Right renal cortex interstitium (tissue), 3 donors: ENCODE measurements at places on chromosomes 2 and 18. TPM values are rescaled to one million over a fixed set of nuclear protein-coding genes. Genes with fewer than 3 reads are reported as not detected.

The ALK gene
- polyA plus RNA-seq, result 0.31 TPM

The FSIP2 gene
- polyA plus RNA-seq, result 3.8 TPM

DNA sequence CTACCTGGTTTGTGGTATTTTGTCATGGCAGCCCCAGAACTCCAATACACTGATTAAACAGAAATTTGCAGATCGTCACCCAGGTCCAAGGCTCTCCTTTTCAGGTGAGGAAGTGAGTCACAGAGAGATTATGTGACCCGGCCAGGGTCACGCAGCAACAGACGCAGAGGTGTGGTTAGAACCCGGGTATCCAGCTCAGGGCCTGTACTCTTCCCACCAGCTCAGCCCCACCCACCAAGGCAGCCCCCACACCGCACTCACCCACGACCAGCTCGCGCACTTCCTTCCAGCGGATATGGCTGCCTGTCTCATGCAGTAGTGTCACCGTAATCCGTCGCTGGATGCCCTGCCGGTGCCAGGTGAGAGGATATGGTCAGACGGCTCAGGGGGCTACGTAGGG is 48.1 kb downstream of the AQP12A start:
- no peak for DNase-seq

- DNase-seq, result no peak
These were observed 40.0 kb upstream of the ITGA6 start for GRCh38 chr2:172387361-172387760.

GRCh38 chr2:137255990-137256389 is 490.6 kb downstream of the THSD7B start:
- no peak for DNase-seq

DNA sequence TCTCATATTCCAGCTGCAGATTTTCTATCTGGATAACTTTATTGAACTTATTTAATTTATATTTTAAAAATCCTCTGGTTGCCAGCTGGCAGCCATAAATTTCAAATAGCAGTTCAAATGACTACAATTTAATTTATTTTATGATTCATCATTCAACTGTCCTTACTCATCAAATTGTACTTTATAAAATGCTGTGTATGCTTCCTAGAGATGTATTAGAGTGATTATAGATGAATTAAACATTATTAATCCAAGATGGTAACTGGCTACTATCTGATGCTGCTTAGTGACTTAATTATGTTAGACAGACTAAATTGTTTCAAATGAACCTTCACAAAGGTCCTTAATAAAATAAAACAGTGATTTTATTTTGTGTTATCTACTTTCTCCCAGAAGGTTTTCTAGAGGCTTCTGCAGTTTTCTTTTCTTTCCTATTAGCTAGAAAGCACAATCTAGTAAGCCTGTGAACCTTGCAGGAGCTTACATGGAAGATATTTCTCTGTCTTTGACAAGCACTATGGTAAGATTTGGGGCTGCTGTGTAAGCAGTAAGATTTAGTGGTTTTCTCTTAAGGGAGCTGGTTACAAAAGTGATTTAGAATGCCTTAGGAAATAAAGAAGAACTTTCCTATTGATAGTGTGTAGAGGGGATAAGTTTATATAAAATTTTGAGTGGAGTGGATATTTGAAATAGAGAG is 322.3 kb downstream of the FSIP2 start:
- DNase-seq, result no peak

DNA sequence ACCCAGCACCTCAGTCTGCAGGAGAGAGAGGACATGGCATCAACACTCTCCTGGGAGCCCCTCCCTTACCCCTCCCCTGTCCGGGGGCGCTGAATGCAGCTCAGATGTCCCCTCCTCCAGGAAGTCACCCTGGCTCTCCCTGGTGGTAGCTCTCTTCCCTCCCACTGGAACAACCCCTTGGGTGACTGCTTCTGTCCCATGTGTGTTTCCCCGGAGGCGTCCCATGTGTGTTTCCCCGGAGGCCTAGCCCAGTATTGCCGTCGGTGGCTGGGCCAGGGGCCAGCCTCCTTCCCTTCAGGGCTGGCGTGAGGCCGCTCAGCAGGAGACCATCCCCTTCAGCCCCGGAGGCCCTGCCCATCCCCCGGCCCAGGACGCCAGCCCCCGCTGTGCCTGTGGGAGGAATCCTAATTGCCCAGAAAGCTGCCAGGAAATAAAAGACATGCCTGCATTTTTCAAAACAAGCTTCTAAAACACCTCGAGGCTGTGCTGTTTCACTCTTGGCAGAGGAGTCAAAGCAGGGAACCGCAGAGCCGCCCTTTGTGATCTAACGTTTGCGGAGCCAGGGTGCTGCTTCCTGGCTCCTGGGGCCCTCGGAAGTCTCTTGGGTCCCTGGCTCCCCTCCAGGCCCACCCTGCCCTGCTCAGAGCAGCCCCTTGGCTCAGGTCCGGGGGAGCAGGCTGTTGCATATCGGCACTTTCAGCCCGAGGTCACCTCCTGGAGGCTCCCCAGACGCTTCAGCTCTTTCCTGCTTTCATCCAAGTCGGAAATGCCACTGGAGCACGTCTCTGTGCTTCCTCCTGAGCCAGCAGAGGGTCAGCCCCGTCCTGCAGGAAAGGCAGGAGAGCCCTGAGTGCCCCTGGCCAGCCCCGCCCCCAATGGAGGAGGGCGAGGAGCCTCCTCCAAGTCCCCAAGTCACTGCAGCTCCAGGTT is 11.4 kb downstream of the SNED1 start:
- no peak for DNase-seq

DNA sequence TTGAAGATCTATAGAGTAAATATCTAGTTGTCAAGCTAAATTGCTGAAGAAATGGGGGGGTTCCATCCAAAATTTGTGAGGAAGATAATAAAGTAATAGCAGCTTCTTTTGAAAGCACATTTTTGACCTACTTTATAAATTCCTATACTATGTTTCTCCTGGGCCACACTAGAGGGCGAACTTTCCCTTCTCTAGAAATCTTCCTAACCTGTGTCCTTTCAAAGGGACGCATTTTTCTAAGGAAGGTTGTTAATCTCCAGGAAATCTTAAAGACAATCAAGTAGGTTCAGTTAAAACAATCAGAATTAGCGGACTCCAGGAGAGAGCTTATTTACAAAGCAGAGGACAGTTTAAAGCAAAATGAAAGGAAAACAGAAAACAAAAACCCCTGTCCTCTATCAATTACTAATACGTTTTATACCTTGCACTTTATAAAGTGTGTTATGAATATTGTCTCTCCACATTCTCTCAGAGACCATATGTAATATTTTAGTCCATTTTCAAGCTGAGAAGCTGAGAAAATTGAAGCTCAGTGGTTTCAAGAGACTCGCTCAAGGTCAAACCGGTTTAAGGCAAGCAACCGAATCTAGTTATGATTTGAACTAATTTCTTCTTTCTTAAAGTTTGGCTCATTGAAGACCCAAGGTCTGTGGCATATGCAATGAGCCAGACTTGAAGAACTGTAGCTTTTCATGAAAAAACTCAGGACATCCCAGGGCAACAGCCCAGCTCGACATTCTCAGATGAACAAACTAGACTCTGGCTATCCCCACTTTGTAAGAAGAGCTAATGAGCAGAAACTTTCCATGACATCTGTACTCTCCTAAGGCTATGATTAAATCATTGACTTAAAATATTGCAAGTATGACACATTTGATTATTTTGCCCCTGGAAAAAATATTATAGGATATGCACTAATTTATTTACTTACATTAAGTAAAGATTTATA is 273.6 kb downstream of the PAX3 start:
- DNase-seq, result no peak

GRCh38 chr2:149064856-149065630 is 26.5 kb downstream of the LYPD6B start:
- no peak for DNase-seq

The REG3G gene
- polyA plus RNA-seq, result not detected

The RGPD4 gene
- not detected for polyA plus RNA-seq

DNA sequence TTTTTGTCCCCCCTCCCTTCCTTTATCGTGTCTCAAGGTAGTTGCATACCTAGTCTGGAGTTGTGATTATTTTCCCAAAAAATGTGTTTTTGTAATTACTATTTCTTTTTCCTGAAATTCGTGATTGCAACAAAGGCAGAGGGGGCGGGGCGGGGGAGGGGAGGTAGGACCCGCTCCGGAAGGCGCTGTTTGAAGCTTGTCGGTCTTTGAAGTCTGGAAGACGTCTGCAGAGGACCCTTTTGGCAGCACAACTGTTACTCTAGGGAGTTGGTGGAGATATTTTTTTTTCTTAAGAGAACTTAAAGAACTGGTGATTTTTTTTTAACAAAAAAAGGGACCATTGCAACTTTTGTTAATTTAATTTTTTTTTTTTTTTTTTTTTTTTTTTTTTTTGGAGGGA is 2.1 kb downstream of the SOX11 start:
- no peak for DNase-seq

The POMC gene
- 5.7 TPM for polyA plus RNA-seq

The TUBB8B gene
- 0.42 TPM for polyA plus RNA-seq

GRCh38 chr2:17538844-17539554 is 1.5 kb upstream of the VSNL1 start:
- peak; percentile 63 for DNase-seq

- no peak for DNase-seq
These were observed 497.3 kb downstream of the CCDC85A start for GRCh38 chr2:56680971-56681631.

- DNase-seq, result no peak
These were observed 48.2 kb upstream of the CTAGE1 start for GRCh38 chr18:22465859-22466457.

DNA sequence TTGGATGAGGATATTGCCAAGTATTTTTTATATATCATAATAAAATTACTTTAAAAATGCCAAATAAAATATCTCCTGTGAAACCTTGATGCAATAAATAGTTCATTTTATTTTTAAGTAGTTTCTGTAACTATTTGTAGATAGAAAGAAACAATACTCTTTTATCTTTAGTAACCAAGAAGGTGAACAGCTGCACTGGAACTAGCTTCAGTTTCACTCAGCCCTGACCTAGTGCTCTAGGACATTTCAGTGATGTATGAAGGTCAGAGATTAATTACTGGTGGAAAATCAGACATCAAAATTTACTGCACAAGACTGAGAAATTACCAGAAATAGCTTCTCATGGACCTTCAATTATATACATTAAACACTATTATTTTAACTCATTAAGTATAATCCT is 1305.0 kb downstream of the CNTNAP5 start:
- DNase-seq, result no peak

The UGT1A10 gene
- polyA plus RNA-seq, result not detected

The TTN gene
- 1.0 TPM for polyA plus RNA-seq

The SFT2D3 gene
- polyA plus RNA-seq, result not detected

The FSHR gene
- polyA plus RNA-seq, result not detected

DNA sequence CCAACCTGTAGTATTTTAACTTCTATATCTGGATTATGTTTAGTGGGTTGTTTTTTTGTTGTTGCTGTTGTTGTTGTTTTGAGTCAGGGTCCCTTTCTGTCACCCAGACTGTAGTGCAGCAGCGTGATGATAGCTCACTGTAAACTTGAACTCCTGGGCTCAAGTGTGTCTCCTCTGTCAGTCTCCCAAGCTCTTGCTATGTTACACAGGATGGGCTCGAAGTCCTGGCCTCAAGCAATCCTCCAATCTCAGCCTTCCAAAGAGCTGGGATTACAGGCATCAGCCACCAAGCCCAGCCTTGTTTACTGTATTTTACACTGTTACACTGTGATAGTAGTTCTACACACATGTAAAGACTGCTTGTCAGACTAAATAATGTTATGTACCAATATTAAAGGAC is 9.7 kb upstream of the STRN start:
- DNase-seq, result no peak

- DNase-seq, result no peak
These were observed 20.7 kb upstream of the CNRIP1 start for GRCh38 chr2:68340226-68341061.

DNA sequence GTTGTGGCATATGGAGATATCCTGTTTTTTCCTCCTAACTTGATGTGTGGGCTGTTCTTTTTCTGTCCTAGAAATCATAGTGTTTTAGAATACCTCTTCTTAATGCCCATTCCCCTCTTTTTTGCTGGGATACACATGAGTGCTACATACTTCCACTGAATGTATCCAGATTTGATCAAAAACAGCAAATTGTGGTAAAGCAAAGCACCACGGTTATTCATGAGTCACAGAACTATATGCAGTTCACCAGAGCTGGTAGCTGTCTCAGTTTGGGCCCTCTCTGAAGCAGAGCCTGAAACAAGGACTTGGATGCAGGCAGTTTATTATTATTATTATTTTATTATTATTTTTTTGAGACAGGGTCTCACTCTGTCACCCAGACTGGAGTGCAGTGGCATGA is 69.9 kb upstream of the CTLA4 start:
- DNase-seq, result no peak

DNA sequence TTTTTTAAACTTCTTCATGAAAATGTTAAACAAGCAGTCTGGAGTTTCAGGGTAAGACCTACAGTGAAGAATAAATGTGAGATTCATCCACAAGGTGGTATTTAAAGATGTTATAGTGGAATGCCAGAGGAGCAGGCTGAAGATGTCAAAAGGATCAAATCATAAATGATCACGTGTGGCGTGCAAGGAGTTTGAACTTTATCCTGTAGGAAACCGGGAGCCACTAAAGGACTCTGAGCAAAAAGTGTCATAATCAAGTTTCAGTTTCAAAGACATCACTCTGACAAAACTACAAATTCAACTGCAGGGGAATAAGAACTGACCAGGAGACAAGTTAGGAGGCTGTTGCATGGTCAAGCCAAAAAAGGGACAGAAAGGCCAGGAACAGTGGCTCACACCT is 19.9 kb downstream of the NHEJ1 start:
- no peak for DNase-seq

DNA sequence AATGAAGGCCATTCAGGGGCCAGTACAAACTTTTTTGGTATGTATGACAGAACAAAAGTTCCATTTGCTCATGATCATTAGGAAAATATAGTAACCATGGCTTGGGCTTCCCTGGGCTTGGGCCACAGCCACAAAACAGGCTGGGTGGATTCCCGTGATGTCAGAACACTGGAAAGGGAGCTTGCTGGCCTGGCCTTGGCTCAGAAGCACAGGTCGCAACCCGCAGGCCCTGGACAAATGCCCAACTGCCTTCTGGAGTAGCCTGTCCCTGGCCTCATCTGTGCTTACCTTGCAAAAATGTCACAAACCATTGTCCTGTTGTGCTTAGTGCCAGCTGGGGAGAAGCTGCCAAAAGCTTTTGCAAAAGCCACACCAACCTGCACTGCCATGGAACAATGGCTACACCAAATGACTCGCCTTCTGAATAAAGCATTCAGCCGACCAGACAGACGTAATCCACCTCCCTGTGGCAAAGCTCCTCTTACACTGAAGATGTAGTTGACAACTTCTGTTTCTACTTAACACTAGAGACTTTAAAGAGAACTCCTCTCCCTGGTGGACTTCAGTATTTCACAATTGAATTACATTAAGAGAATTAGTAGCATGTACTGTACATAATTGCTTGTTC is 125.5 kb downstream of the ANKRD44 start:
- no peak for DNase-seq

GRCh38 chr2:84487298-84487996 is 28.4 kb upstream of the SUCLG1 start:
- no peak for DNase-seq

- DNase-seq, result no peak
These were observed 103.7 kb downstream of the CCDC85A start for GRCh38 chr2:56287508-56287907.

The SKOR2 gene
- polyA plus RNA-seq, result not detected

- no peak for DNase-seq
These were observed 54.5 kb downstream of the LYPD1 start for GRCh38 chr2:132615329-132616085.
